Right lung (tissue), 10 donors: ENCODE measurements at places on chromosomes 2 and 18. TPM values are rescaled to one million over a fixed set of nuclear protein-coding genes. Genes with fewer than 3 reads are reported as not detected.

DNA sequence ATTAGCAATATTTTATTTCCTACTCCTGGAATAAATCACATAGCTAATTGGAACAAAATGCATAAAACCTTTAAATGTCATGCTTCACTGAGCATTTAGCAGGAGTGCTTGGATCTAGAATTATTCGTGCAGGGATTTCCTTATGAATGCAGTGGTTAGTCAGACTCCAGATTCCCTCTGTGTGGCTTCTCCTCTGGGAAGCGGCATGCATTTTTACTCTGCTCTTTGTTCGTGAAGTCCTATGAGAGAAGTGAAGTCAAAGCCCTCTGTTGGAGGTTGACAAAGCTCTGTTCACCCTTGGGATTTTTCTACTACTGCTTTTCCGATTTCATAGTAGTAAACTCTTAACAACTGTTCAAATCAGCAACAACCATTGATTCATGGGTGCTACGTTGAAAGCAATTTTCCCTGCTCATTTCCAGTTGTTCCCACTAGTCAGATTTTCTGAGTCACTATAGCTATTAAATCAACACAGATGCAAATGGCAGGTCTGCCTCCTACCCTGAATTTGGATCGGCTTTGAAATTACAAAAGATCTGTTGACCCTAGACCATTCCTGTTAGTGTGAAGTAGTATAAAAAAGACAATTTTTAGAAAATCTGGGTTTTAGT is 461.7 kb downstream of the STK39 start:
- no peak for DNase-seq

GRCh38 chr2:234005126-234005525 is 45.4 kb upstream of the SPP2 start:
- DNase-seq = no peak

GRCh38 chr2:31945572-31945935 is 65.3 kb downstream of the MEMO1 start:
- no peak for DNase-seq

DNA sequence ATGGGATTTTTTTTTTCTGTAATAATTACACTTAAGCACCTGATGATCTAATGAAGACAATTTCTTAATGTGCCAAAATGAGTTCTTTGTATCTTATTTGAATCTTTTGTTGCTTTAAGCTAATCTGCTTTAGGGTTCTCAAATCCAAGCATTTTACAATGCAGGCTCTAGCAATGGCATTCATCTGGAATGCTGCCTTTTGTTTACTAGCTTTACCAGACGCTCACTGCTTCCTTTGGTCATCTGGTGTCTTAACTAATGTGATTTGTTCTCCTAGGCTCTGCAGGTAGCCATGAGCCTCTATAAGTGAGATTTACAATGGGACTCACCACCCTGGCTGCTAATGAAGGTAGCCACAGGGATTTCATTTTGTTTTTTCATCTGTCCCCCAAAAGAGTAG is 100.3 kb downstream of the GREB1L start:
- DNase-seq = no peak

CRIM1 gene
- polyA plus RNA-seq = 22.8 TPM

LIPT1 gene
- 21.1 TPM for polyA plus RNA-seq
